ENCODE measurements at places on chromosomes 6 and 20. TPM values are rescaled to one million over a fixed set of nuclear protein-coding genes. Genes with fewer than 3 reads are reported as not detected.

Gene MTHFD1L
- 12.2 TPM for total RNA-seq

Gene CBFA2T2
- total RNA-seq, result 14.4 TPM

DNA sequence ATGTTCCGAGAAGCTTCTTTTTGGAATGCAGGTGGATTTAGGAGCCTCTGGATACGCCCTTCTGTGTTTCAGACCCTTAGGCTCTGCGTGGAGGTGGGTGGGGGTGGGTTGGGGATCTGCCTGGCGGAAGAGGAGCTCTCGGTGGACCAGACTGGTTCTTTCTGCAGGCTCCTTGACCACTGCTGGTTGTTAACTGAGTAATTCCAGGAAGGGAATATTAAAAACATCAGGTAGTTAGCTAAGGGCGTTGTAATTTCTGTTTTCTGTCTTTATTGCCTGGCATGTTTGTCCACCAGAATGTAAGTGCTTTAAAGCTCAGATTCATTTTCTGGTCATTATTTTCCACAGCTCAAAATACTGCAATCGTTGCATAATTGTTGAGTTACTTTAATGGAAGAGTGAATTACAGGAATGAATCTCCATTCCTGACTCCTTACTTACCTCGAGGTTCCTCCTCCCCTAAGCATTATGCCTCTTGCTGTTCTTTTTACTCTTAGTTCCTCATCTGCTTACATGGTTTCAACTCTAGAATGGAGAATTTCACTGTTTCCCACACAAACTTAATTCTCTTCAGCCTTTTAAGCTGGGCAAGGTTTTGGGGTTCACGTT lies 5.9 kb downstream of the CDYL start:
- DNase-seq, result no peak

GRCh38 chr6:133131621-133132465 lies 109.3 kb upstream of the EYA4 start:
- no peak for DNase-seq

DNA sequence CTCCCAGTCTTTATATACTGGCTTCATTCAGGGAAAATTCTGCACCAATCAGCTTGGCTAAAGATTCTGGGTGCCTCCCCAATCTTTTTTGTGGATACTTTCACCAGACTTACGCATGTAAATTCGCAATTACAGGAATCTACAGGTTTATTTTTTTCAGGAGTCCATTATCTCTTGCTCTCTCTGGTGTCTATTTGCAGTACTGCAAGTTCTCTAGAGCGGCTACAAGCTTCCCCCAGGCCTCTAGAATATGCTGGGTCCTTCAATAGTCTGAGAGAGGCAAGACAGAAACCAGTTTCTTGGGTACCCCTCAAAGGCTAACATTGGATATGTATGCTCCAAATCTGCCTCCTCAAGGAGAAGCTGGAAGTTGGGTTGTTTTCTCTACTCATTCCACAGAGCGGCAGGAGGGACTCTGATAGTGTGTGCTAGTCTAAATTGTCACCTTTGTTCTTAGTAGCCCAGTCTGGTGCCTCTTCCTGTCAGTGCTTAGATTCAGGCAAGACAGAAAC lies 58.5 kb downstream of the SUN5 start:
- DNase-seq, result no peak

GRCh38 chr20:1184638-1185315 lies at the start of gene TMEM74B:
TMEM74B (minus strand) TSS chr20:1184981; CDS start chr20:1183801, 1,180 bp downstream.
- DNase-seq, result no peak
